ENCODE measurements at places on chromosomes 6 and 20.

DNA sequence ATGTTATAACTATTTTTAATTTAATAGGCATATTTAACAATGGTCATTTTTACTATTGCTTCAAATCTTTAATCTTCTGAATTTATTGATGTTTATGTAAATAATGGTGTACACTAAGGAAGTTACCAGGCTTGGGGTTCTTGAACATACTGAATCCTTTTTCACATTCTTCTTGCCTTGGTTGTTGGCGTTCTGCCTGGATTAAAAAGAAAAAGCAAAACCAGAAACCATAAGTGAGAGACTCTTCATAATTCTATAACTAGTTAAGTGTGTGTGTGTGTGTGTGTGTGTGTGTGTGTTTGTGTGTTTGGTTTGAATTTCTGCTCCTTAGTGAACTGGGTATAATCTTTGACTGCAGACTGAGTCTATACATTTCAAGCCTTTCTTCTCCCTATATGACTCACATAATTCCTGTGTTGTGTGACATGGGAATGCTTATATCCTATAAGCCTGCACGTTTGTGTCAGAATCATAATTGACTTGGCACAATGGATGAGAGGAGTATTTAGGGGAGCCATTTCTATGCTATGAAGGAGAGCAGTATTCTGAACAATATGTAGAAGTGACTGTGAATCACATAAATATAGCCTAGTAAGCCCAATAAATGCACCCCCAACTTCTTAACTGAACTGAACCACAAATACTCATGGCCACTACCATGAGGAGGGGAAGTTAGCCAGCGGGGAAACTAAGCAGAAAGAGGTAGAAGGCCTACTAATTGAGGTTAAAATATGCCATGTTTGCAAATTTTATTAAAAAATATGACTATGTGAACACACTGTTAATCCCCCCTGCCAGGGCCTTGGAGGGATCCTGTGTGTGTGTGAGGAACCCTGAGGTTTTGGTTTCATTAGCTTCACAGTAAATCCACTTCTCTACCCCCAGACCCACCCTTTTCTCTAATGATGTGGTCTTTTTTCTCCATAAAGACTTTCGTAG, 425.5 kb downstream of the BCKDHB start:
- no peak for DNase-seq

GRCh38 chr6:113969888-113970804, 802 bp downstream of the HDAC2 start:
- peak; percentile 64 for DNase-seq

DNA sequence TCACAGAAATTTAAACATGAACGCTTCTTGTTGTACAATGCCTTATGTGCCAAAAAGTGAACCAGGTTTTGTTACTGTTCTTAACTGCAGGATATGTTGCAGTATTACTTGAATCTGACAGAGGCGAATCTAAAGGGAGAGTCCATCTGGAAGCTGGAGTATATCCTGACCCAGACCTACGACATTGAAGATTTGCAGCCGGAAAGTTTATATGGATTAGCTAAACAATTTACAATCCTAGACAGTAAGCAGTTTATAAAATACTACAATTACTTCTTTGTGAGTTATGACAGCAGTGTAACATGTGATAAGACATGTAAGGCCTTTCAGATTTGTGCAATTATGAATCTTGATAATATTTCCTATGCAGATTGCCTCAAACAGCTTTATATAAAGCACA, 19.9 kb downstream of the SMPDL3A start:
- no peak for DNase-seq

GRCh38 chr6:57190140-57190539, 18.0 kb downstream of the BAG2 start:
- no peak for DNase-seq

- no peak for DNase-seq
Observed at GRCh38 chr20:50618537-50618936, 72.8 kb downstream of the RIPOR3 start.

DNA sequence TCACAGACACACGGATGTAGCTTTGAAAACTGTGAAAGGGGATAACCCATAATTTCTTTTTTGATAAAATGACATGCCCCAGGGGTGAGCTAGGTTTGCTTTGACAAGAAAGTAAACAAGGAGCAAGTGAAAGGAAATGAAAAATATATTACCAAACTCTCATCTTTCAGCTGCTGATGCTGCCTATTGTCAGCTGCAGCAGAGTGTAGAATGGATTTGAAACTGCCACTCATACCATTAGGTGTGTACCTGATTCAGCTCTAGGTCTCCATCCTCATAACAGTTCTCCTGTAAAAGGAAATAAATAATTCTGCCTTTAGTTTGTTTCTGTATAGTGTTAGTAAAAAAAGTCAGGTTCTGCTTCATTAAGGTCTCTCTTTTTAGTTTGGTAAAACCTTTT, 415.1 kb upstream of the MARCKS start:
- no peak for DNase-seq

- no peak for DNase-seq
Observed at GRCh38 chr6:121794630-121795029, 359.2 kb downstream of the GJA1 start.

GRCh38 chr20:45445805-45446562, 23.6 kb upstream of the WFDC2 start:
- DNase-seq = no peak

GRCh38 chr6:97347111-97347510, 64.1 kb upstream of the MMS22L start:
- no peak for DNase-seq

GRCh38 chr20:8094415-8094818, 37.6 kb upstream of the PLCB1 start:
- DNase-seq = peak; percentile 46

DNA sequence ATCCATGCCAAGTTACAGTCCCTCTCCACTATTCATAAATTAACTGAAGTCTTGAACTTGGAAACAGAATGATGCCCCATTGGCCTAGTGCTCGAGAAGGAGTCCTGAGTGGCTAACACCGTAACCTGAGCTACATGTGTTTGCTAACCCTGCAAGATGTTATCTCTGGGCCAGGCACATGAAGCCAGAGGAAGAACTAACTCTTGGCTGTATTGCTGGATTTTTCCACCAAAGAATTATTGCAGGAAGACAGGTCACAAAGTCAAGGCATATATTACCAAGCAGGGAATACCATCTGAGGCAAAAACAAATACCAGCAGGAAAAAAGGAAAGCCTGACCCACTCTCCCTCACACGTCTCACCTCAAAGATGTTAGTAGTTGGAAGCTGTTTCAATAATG, 148.9 kb upstream of the PHACTR1 start:
- DNase-seq = no peak

GRCh38 chr6:134328792-134329191, 10.9 kb upstream of the SGK1 start:
- DNase-seq = no peak

- DNase-seq = no peak
Observed at GRCh38 chr6:56659721-56660380, 17.2 kb upstream of the DST start.

- no peak for DNase-seq
Observed at GRCh38 chr6:111650049-111650448, 44.4 kb upstream of the TRAF3IP2 start.

GRCh38 chr6:136092897-136093296, 157.2 kb downstream of the MTFR2 start:
- DNase-seq = no peak

DNA sequence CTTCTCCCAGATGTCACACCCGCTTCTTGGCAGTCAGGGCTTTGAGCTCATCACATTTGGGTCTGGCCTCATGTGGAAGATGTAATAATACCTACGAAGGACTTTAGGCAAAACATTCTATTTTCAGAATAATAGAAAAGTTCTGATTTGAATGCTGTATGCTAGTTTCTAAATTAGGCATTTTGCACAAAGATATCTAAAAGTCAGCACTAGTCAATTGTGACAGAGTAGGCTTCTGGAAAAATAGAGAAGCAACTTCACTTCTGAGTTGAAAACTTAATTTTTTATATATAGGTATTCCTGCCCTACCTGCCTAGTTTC, 38.3 kb upstream of the CD2AP start:
- DNase-seq = no peak

DNA sequence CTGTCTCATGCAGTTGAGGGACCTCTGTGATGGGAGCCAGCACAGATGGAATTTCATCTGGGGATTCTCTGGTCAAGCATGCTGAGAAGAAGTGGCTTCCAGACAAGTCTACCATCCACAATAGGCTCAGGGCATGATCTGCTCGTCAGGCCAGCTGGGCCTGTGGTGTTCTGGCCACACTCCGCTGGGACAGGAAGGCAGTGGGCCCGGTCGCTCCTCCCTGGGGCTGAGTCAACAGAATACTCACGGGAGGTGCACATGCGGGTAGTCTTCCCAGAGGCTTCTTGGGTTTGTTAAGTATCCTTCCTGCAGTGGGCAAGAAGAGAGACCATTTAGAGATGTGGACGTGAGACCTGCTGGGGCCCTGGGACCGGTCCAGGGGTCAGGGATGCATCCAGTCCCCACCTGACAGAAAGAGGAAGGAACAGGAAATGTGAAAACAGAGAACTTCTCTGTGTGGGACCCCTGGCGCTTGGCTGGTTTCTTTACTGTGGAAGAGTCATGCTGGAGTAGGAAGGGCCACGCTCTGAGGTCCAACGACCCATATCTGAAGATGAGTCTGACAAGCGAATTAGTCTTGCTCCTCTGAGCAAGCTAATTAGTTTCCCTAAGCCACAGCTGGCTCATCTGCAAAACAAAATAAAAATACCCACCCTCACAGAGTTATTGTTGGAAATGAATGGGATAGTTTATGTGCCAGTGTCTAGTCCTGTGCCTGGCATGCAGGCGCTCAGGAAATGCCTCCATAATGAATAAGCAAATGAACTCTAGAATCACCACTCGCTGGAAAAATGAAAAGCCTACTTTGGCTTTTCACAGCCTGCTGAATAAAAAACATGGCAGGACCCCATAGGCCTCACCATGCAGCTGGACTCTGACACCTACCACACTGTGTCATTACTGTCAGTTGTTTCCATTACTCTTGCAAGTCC, 67.3 kb downstream of the TRAM2 start:
- no peak for DNase-seq

- no peak for DNase-seq
Observed at GRCh38 chr6:67881706-67882065, 753.4 kb upstream of the ADGRB3 start.

- no peak for DNase-seq
Observed at GRCh38 chr6:42339991-42340401, 111.7 kb downstream of the TRERF1 start.

GRCh38 chr20:48763216-48763914, 64.4 kb downstream of the PREX1 start:
- no peak for DNase-seq

- DNase-seq = no peak
Observed at GRCh38 chr6:142443532-142443931, 141.7 kb downstream of the ADGRG6 start.

GRCh38 chr6:106981926-106982325, 7.4 kb upstream of the CD24 start:
- DNase-seq = no peak

- DNase-seq = no peak
Observed at GRCh38 chr6:110529355-110529754, 52.9 kb upstream of the SLC22A16 start.

DNA sequence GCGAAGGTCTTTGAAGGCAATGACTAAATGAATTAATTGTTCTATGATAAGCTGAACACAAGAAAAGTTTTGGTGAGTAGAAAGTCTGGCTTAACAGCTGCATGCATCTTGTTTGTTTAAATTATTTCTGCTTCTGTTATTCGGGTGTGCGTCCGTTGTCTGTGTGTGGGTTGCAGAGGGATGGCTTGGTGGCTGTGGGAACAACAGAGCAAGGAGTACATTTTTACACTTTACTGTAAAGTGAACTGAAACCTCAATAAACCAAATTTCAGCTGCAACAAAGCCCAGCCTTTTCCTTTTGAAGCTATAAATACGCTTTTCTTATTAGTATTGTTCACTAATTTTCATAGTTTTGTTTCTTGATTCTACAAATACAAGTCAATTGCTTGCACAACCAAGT, 3.5 kb upstream of the LAMP5 start:
- DNase-seq = no peak

DNA sequence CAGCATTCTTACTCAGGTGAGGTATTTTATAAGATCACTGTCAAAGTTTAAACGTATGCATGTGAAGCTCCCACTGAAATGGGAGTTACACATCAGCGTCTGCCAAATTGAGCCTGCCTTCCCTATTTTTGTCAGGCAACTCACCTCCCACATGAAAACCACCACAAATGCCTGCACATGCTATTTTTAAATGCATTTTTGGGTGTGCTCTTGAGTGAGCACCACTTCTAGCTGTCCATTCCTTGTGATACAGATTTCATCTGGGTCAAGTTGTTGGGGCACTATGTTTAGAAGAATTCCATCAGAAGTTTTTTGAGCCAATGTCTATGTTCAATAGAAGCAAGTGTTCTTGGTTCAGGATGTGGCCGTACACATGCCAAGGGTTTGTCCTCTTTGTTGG, 71.7 kb upstream of the RIPPLY2 start:
- DNase-seq = no peak

DNA sequence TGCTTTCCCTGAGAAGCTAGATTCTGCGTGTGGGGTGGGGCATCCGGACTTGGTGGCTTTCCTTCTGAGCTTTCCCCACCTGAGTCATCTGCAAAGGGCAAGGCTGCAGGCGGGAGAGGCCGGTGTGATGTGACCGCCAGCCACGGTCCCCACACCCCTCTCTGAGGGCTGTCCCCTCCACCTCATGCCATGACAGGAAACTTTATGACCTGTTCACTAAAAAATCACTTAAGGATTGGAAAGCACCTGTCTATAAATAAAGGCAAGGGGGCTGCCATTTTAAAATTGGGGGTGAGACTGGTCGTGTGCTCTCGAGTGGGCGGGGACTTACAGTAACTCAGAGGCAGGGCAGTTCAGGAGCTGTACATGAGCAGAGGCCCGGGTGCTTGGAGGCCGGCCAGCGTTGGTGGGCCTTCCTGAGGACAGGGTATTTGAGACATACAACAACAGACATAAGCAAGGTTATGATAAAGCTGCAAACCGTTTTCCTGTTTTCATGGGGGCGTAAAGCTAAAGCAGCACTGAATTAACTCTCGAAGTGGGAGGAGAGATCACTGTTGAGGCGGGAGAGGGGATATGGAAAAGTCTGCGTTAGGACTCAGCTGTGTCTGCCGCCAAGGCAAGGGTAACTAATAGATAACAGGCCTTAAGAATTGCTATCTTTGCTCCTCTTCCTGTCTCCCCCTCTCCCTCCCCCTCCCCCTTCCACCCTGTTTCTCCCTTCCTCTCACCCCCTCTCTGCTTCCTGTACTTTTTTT, 16.1 kb upstream of the SERPINB1 start:
- no peak for DNase-seq

Data from left colon (tissue), 2 donors.